ENCODE measurements at places on chromosomes 2 and 18.

GRCh38 chr2:105272176-105272575 lies 30.6 kb downstream of the GPR45 start:
- no peak for DNase-seq

DNA sequence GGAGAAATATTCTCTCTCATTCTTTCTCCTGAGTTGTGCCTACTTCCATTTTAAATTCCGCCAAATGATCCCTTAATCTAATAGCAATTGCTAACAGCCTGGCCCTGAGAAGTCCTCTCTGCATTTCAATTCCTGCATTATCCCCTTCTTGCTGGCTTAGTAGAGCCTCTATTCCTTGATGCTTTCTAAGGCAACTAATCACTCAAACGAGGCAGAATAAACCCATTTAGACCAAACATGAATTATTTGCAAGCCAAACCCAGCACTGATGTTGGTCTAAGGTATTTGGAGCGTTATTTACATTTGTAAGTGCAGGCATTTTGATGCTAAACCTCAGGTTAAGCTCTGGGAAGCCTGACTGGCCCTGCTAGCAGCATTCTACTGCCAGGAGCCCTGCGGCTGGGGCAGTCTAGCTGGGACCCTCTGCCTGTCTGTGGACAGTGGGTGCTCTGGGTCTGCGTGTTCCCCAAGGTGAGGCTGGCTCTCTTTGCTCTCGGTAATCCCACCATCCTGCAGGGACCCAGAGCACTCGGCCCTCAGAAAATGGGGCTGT lies 173.1 kb upstream of the HS6ST1 start:
- no peak for DNase-seq

DNA sequence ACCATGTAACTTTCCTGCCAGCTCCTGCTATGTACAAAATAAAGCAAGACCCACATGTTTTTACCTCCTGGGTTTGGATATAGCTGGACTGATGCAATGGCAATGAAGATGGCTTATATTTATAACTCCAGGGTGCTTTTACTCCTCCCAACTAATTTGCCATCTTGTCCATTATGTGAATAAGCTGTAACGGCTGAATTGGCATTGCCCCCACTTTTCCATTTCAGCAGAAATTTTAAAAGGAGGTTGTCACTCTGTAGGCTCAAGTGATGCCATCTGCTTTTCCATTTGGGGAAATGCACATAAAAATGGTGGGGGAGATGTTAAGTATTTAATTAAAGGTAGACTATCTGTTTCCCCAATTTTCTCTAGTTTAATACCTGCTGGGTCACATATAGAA lies 345.5 kb downstream of the ERBB4 start:
- no peak for DNase-seq

- no peak for DNase-seq
Observed at GRCh38 chr2:190722835-190723234, 74.0 kb downstream of the NAB1 start.

DNA sequence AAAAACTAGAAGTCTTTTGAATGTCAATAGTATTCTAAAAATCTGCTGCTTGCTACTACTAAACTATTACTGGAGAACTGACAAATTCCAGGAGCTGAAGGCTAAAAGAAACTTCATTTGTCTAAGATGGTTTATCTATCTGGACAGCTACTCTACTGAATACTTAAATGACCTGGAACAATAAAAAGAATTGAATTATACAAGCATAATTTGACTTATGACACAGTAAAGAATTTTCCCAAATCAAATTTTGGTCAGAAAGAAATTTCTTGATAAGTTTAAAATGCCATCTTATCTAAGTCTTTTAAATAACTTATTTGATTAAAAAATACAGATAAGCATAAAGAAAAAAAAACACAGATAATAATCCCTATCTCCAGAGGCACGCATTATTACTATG lies 80.2 kb upstream of the ITGA4 start:
- no peak for DNase-seq

DNA sequence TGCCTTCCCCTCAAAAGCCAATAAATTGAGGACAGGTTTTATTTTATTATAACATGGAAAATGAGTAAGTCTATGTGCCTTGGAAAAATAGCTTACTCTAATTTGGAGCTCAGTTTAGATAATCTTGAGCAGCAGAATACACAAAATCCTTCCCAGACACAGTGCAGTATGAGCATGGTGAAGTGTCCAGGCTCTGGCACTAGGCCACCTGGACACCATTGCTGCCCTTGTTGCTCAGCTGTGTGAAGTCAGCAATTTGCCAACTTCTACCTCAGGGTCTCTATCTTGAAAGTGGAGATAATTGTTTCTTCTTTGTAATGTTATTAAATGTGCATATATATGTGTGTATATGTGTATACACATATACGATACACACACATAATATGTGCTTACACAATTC lies 104.9 kb upstream of the CAVIN2 start:
- no peak for DNase-seq

- no peak for DNase-seq
Observed at GRCh38 chr2:96423291-96423690, 81.9 kb downstream of the NEURL3 start.

GRCh38 chr2:213175673-213176247 lies 24.3 kb upstream of the IKZF2 start:
- DNase-seq = no peak

GRCh38 chr2:240013343-240013742 lies 11.8 kb downstream of the NDUFA10 start:
- no peak for DNase-seq

All from D341Med (cell line).